ENCODE measurements at places on chromosomes 7 and 10.

- no peak for DNase-seq
Observed at GRCh38 chr7:40447345-40447744, 312.5 kb downstream of the SUGCT start.

- no peak for DNase-seq
Observed at GRCh38 chr10:116748471-116748870, 6.1 kb upstream of the HSPA12A start.

DNA sequence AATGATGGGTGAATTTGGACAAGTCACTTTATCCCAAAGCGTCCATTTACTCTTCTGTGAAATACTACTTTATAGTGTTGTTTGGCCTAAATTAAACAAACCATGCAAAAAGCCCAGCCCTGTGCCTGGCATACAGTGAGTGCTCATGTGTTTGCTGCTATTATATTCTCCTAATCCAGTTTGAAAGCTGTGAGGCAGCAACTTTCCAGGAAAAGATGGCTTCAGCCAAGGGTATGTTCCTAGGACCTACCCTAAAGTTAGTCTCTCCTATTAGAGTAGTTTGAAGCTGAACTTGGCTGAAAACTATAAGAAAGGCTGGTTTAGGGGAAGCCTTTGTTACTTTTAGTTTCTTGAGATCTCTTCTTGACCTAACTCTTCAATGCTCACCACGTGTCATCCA, 19.9 kb downstream of the ACSL5 start:
- DNase-seq: no peak

DNA sequence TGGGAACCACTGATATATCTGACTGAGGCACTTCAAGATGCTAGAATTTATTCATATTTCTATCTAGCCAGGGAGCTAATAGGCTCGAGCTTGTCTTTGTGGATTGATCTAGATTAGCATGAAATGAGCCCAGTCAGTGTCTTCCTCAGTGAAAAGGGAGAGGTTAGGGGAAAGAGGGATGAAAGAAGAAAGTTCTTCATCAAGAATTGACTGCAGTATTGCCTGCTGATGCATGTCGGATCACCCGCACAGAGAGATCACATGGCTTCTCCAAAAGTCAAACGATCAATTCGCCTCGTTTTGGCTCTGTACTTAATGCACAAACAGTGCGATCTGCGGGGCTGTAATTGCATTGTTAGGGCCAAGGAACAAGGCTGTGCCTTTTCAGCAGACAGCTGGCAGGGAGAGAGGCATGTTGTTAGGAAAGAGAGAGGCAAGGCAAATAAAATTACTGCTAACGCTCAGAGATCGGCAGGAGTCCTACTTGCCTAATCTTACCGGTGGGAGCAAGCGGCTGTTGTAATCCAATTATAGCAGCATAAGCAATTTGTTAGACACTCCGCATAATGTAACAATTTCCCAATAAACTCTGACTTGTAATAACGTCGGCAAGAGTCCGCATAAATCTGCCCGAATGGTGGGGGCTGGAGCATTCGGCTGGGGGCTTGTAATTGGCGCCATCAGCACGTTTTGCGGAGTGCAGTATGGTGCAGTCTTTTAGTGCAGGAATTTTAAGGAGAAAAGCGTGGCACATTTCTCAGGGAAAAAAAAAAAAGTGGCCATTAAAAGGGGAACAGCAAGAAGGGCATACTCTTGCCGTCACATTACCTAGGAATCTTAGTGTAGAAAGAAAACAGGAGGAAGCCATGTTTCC, 102.1 kb downstream of the POLL start:
- DNase-seq: peak; percentile 47

DNA sequence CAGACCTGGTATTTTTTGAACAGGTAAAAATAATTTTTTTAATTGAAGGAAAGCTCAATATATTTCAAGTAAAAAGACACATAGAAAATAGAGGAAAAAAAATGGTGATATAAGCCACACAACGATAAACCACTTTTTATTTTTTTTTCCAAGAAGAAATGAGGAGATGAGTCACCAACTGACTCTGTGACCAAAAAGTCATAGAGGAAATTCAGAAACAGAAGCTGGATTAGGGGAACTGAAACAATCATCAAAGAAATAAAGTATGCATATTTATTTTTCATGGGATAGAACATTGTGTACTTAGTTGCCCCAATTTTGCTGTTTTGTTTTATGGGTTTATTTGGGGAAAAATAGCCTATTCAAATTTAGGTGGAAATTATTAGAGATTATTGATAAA, 176.8 kb upstream of the AGR3 start:
- DNase-seq: no peak

DNA sequence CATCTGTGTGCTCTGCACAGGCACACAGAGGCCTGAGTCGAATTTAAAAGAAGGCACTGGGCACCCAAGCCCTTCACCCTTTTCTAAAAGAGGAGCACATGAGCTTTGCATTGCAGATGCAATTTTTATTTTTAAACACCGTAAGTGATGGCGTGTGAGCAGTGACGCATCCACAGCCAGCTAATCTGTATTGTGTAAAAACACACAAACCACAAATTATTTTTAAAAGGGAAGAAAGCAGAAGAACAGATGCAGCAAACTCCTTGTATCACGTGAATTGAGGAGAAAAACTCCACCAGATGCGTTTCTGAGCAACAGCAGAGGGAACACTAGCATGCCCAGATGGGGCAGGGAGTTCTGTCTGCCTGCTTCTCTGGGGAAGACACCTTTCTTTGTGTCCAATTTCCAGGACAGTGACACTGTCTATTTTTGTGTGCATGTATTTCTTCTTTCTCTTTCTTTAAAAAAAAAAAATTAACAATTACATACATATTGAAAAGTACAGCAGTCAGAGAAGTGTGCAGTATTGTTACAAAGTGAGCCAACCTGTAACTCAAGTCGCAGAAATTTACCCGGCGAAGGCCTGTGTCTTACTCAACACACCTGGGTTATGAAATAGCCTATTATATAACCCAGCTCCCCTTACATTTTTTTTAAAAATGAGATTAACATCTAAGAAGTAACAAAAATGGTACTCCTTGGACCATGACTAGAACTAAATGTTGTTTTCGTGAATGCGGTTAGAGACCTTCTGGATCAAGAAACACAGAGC, 39.2 kb downstream of the EEPD1 start:
- DNase-seq: no peak

GRCh38 chr10:90138844-90139243, 437.5 kb downstream of the KIF20B start:
- peak; percentile 15 for DNase-seq

- DNase-seq: no peak
Observed at GRCh38 chr7:5635461-5636445, 145.7 kb downstream of the RNF216 start.

- DNase-seq: peak; percentile 87
Observed at GRCh38 chr10:70478191-70479164, at the start of gene PALD1. Gene PALD1, plus strand, starts transcription at chr10:70478767. Its CDS starts 47,185 bp downstream, at chr10:70525952.

GRCh38 chr7:37194943-37195342, 253.7 kb downstream of the ELMO1 start:
- DNase-seq: no peak

DNA sequence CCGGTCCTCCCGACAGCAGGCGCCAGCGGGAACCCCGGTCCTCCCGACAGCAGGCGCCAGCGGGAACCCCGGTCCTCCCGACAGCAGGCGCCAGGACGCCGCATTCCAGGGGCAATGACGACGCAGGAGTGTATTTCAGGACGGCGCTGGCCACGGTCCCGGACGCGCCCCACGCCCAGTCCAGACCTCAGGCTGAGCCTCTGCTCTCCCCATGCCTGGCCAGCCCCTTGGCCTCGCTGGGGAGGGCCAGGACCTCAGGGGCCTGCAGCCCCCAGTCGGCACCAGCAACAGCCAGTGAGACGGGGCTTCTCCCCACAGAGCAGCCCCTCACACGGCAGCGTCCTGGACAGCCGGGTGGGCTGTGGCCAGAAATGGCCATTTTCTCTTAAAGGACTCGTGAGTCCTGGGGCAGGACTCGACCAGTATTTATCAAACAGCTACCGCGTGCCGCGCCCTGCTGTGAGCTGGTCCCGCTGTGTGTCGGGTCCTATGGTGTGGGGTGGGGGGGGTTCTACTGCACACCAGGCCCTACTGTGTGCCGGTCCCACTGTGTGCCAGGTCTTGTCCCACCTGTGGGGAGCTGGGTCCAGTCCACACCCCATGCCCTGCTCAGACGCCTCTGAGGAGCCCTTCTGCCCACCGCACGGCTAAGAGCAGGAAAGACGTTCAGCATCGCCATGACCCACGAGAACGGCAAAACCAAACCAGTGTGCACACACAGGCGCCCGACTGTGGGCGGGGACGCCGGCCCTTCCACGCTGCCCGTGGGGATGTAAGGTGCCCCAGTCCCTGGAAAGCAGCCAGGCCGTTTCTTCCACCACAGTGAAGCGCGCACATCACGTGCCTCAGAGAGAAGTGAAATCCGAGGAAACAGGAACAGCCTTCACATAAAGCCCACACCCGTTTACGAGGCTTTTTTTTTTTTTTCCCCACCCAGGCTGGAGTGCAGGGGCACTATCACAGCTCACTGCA, 33.3 kb downstream of the GET4 start:
- DNase-seq: peak; percentile 37

DNA sequence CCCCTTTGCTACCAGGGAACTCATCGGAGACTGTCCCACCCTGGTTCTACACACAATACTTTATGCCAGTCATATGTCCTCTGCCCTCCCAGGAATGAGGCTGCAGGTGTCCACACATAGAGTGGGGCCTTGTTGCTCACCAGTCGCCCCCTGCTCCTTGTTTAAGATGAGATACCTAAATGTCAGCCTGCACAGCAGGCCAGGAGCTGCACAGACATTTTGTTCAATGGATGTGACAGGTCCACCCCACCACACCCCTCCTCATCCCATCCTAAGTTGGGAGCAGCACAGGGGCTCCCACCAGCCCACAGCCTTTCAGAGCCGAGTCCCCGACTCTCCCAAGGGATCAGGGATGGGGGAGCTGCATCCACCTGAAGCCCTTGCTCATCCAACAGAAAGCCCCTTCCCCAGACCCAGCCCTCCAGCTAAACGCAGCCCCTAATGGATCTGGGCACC, 6.2 kb upstream of the GRID1 start:
- no peak for DNase-seq

DNA sequence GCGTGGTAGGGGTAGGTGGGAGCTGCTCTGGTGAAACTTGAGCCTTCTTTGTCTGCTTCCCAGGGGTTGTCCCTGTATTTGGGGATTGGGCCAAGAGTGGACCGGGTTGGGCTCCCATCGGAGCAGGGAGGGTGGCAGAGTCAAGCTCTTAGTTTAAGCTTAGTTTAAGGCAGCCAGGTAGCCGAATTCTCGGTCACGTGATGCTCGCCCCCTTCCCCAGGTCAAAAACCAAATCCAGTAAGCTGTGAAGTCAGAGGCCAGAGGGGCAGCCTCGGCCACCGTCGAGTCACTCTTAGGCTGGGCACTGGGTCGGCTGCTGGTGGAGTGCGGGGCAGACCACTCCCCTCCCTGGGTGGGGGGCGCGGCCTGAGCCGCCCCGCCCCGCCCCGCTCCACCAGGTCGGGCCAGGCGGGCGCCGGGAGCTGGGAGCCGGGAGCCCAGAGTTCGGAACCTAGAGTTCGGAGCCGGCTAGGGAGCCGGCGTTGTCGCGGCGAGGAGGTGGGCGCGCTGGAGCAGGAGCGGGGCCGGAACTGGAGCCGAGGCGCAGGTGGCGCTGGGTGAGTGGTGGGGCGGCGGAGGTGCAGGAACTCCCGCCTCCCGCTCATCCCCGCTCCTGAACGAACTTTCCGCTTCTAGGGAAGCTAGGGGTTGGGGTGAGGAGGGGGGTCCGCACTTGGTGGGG, 2.8 kb upstream of the LZTS2 start:
- peak; percentile 11 for DNase-seq

DNA sequence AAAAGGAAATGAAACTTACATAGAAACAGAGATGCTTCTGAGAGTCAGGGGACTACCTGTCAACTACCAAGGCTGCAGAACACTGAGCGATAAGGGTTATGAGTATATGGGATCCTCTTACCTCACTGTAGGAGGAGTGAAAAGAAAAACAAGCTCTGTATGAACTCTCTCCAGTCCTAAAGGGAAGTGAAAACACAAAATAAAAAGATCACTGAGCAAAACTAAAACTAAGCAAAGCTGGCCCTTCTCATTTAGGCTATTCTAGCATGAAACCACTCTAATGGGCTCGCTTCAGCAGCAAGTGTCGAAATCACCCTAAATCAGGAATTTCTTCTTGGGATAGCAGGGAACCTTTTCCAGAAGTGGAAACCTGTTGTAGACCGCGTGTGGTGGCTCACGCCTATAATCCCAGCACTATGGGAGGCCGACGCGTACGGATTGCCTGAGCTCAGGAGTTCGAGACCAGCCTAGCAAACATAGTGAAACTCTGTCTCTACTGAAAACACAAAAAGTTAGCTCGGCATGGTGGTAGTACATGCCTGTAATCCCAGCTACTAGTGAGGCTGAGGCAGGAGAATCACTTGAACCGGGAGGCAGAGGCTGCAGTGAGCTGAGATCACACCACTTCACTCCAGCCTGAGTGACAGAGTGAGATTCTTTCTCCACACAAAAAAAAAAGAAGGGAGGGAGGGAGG, 27.0 kb downstream of the DCLRE1C start:
- no peak for DNase-seq

Measured in HAP-1 (cell line).